ENCODE measurements at places on chromosomes 11 and 22. TPM values are rescaled to one million over a fixed set of nuclear protein-coding genes. Genes with fewer than 3 reads are reported as not detected.

DNA sequence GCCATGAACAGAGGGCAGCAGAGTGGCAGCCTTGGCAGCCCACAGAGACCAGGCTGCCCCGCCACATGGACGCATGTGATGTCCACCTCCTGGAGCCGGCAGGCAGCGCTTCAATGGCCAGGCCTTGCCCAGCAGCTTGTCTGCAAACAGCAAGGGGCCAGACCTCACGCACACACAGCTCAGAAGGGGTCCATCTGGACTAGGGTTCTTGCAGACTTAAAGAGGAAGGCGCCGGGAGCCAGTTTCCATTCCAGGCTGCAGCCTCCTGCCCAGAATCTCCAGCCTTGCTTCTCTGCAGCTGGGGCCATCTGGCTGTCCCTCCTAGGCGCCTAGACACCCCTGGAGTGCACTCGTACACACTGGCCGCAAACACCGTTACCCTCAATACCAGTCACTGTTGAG is 91.9 kb upstream of the TMEM45B start:
- no peak for DNase-seq

- no peak for DNase-seq
These were observed 53.5 kb upstream of the EIF3M start for GRCh38 chr11:32529994-32530588.

DNA sequence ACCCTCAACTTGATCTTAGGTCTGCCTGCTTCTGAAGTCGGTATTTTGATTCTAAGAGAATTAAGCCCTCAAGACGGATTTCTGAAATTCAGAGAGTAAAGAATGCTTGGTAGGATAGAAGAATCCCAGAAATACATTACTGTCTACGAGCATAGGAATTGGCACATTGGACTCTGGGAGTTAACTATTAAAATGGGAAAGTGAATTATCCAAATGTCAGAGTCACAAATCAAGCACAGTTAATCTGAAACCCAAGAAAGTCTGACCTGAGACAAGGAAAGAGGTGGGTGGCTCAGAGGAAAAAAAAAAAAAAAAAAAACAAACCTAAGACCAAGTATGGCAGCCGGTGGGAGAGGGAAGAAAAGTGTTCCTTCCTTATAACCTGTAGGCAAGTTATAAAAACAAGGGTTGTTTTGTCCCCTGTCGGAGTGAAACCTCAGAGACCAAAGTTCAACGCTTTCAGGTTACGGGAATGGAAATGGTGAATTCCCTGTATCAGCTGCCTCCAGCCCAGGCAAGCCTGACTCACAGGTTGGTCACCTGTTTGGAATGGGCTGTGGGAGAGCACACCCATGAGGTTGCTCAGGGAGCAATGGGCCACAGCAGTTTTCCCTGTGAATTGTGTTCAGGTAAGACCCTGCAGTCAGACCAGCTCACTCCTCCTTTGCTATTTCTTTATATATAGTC is 139.0 kb downstream of the ETS1 start:
- DNase-seq, result no peak

Gene EI24
- 51.5 TPM for total RNA-seq

Data from heart left ventricle (tissue), 16 donors.